GM04503 (cell line): ENCODE measurements at places on chromosomes 4 and X.

GRCh38 chr4:158787709-158788475 lies 19.1 kb downstream of the FNIP2 start:
- no peak for DNase-seq

GRCh38 chr4:2245787-2246275 lies 3.9 kb upstream of the HAUS3 start:
- DNase-seq, result no peak

GRCh38 chr4:123624959-123625358 lies 228.4 kb downstream of the SPRY1 start:
- no peak for DNase-seq

DNA sequence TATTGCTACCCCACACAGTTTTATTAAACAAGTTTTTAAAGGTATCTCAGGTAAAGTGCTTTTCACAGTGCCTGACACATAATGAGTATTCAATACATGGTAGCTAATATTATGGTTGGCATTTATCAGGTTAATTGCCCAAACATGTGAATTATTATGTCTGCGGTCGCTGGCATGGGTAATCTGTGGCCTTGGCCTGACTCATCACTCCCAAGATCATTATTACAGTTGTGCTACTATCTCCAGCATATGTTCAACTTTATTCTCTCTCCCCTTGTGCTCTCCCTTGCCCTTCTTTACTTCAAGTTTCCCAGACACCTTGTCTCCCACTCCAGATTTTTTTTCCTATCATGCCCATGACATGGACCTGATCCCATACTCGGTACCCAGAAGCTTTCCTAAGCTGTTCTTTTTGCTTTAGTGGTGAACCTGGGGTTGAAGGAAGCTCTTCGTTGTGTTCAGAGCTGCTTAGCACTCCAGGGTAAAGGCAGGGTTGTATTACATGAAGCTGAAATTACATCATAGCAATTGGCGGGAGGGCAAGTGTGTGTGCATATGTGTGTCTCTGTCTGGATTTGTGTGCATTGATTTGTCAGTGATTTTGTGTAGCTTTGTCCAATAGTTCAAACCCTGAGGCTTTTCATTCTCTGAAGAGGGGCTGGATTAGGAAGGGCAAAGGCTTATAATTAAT lies 176.5 kb upstream of the NRK start:
- no peak for DNase-seq

GRCh38 chr4:11623726-11624037 lies 195.0 kb upstream of the HS3ST1 start:
- no peak for DNase-seq

DNA sequence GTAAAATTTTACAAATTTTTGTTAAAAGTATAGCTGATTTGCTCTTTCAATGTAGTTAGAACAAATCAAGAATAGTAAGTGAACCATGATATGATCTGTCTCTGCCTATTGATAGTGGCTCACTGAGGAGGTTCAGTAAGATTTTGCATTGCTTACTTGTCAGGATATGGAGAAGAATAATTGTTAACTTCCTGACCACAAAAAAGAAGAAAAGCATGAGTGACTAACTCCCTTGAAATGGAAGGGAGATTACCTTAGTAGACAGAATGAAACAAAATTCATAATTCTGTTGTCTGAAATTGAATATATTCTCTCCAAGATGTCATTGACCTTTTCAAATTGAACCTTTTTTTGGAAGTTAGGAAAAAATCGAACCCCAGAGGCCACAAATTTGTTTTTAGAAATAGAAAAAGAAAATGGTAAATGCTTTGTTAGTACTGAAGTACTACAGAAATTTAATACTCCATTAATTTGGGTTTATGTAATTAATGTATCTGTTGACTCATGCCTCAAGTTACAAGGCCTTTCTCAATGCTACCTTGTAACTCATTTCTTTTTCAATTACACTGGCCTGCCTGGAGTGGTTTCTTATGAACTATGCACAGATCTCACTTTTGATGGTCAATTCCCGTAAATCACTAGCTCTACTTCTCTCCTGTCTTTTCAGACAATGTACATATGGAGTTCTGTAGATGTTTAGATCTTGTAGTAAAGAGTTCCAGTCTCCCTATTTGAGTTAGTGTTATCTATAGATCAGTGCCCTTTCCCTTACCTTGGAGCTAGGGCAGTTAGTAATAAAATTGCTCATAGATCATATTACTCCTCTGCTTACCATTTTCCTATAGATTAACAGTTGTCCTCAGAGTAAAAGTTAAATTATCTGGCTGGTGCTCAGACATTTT lies 139.3 kb downstream of the TLL1 start:
- DNase-seq, result no peak

- no peak for DNase-seq
Measured at GRCh38 chr4:113745711-113746110, 15.8 kb downstream of the CAMK2D start.

- no peak for DNase-seq
Measured at GRCh38 chrX:130857207-130857606, 45.8 kb downstream of the ENOX2 start.

- DNase-seq, result no peak
Measured at GRCh38 chrX:912677-913076, 282.1 kb downstream of the SHOX start.

- no peak for DNase-seq
Measured at GRCh38 chr4:100581337-100581736, 63.5 kb upstream of the EMCN start.
